Thoracic aorta (tissue), 2 donors: ENCODE measurements at places on chromosomes 1 and 21.

DNA sequence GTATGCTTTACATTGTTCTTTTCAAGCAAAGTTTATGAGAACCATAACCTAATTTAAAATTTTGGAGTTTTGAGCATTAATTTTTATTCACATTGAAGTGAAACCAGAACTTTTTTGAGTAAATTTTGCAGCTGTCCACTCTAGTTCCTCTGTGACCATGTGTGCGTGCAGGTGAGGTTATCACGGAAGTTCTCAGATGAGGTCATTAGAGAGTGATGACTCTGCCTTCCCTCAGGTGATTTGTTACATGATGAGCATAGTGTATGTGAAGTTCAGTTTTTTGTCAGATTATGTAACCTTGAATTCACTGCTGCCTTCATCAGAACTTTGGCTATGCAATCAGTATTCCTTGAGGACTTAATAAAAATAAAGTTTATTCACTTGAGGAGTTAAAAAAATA, 828.2 kb downstream of the ADGRL2 start:
- DNase-seq: no peak

DNA sequence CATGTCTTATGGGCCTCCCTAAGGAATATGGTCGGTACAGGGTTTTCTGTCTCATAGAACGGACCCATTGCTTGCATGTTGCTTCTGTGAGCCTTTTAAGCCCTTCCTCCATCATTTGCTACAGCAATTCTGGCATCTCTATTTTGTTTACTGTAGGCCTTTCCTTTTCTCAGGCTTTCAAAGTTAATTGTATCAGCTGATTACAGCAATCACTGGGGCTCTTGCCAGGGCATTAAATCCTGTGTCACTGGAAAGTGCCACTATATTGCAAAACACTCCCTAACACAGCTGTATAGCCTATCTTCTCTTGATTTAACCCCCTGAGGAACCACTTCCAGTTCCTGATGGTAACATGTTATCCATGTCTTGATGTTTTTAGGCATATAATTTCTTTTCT, 156.5 kb downstream of the PDE4B start:
- DNase-seq: no peak

DNA sequence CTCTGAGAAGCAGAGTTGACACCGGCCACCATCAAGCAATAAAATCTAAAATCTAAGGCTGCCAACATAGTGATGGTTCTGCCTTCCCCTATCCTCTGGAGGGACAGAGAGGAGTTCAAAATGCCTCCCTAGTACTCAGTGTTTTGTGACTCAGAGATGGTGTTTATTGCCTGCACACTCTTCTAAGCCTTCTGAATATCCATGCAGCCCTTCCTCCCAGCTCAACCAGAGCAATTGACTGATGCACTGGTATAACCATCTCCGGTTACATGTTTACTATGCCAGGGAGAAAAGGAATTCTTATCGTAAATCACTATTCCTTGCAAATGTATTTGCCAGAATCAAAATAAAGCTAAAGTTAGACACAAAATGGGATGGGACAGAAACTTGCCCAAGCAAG, 132.9 kb upstream of the RAB4A start:
- DNase-seq: no peak

GRCh38 chr1:155971910-155972809, 6.2 kb downstream of the ARHGEF2 start:
- no peak for DNase-seq

DNA sequence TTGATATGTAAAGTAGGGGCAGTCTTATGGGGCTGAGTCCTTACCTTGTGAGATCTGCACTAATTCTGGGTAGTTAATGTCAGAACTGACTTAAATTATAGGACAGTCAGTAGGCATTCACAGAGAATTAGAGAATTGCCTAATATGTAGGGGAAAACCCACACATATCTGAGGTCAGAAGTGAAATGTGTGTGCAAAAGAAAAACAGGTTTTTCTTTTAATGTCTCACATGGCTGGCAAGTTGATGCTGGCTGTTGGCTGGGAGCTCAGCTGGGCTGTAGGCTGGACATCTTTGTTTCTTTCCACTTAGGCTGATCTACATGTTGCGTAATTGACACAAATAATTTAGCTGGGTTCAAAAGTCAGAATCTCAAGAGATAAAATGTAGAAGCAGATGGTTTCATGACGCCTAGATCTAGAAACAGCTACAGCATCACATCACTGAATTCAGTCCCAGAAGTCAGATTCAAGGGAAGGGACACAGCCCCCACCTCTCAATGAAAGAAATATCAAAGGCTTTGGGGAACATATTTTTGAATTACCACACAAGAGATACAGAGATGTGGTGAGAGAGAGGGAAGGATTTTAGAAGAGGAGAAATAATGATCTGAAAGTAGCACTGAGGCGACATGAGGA, 98.9 kb downstream of the TNFSF18 start:
- no peak for DNase-seq

- DNase-seq: no peak
Measured at GRCh38 chr1:54919367-54920359, 32.7 kb upstream of the DHCR24 start.

GRCh38 chr1:196380316-196380715, 227.9 kb downstream of the KCNT2 start:
- no peak for DNase-seq

DNA sequence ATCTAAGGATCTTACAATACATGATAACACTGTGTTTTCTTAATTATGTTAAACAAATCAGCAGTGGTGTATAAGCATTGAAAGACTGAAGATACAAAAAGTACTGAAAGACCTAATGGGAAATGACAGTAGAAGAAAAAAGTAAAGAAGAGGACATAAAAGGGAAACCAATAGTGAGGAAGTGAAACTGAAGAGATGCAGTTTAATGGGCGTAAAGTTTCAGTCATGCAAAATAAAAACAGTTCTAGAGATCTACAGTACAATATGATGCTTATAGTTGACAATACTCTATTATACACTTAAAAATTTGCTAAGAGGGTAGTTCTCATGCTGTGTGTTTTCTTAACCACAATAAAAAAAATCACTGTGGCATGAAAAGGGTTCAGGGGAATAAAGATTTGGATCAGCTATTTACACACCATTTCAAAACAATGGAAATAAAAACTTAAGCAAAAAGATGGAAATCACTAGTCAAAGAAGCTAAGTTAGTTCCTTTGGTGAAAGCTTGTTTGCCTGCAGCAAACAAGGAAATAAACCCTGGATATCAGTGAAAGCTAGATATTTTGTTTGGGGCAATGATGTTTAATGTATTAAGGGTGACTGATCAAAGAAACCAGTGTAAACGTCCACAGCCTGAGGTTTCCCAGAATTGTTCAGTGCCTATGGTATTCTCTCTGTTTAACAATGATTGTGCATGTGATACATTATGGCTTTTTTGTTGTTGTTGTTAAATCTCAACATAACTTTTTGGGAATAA, 1160.8 kb upstream of the ADGRL2 start:
- no peak for DNase-seq

DNA sequence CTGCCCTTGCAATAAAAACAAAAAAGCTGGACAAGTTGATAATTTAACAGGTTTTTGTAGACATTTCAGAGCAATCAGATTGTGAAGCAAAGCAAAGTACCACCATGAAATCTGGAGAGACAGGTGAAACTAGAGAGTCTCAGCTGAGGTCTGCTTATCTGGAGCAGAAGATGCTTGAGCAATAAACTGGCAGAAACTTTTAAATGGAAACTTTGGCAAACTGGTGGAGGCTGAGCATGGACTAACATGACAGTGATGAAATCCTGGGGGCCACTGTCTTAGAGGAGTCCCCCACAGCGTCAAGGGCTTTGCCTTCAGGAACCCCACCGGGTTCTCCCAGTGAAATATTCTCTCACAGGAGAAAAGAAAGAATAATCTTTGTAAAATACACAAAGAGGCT, 416.3 kb upstream of the B3GALT2 start:
- no peak for DNase-seq

DNA sequence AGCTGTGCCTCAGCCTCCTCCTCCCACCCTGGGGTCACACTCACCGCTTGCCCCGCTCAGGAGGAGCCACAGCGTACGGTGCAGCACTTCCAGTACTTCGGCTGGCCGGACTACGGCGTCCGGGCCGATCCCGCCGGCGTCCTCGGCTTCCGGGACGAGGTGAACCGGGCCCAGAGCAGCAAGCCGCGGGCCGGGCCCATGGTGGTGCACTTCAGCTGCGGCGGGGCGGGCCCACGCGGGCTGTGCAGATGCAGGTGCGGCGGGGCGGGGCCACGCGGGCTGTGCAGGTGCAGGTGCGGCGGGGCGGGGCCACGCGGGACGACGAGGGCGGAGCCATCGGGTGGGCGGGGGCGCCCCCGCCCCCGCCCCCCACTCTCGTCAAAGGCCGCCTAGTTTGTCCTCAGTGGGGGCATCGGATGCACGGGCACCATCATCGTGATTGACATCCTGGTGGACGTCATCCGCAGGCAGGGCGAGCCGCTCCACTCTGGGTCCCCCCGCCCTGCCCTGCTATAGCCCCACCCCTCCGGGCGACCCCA, 5.5 kb downstream of the RNF223 start:
- no peak for DNase-seq
